Liver (tissue), 10 donors: ENCODE measurements at places on chromosomes 4 and X. TPM values are rescaled to one million over a fixed set of nuclear protein-coding genes. Genes with fewer than 3 reads are reported as not detected.

GRCh38 chr4:135177321-135177720 is 975.7 kb upstream of the PABPC4L start:
- no peak for DNase-seq

DNA sequence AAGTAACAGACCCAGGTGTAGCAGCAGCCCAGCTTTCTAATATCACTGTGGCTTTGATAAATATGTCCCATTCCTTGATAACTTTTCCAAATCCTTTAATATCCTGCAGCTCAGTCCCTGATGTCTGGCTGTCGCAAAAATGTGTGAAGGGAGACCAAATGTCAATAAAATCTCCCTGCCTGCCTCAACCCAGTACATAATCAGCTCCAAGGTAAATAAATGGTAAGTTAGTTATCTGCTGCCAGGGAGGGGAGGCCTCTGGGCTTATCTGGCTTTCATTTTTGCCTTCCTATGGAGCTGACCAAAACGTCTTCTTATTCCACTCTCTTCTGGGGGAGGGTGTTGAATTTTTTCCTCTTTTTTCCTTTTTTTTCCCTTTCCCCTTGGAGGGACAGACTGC is 630.6 kb downstream of the MID1IP1 start:
- DNase-seq, result no peak

DNA sequence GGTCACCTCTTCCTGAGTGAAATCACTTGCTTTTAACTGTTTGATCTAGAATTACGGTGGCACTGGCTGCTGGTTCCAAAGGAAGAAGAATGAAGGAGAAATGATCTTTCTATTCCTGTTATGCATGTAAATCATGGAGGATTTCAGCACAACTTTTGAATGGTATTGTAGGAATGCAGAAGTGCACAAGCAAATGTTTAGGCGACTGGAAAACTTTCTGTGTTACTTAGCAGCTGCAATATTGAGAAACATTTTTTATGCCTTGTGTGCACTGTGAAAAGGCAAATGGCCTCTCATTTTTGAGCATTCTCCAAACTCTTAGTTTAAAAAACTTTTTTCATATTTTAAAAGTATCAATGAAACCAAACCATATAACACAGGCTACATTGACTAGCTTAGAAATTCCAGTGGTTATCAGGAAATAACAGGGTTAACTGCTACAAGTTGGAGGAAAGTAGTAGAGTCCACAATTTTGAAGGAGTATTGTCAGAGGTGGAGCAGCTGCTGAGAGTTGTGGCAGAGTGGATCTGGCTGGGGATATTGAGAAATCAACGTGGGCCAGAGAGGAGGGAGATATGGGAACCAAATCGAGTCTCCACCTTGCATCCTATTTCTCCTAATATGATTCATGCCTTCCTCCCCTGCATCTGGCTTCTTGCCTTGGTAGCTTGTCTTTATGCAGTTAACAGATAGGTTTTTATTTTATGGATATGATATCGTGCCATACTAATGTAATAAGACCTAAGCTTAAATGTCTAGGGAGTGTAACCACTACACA is 32.0 kb upstream of the FHL1 start:
- DNase-seq, result no peak

DNA sequence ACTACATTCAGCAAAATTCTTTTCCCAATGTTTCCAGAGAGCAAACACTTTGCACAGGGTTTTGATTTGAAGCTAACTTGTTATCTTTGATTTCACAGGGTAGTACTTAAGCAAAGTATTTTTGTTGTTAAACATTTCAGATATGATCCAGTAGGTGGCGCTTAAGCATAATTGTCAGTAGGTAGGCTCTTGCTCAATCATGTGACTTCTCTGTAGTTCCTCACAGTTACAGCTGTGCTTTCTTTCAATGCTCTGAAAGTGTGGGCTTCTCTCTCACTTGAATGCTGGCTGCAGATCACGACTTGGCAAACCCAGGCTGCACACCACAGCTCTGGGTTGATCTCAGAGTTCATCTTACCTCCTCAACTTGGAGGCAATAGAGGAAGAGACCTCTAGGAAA is 1016.5 kb downstream of the SH3BGRL start:
- DNase-seq, result no peak

- DNase-seq, result no peak
These were observed 2050.7 kb downstream of the ARAP2 start for GRCh38 chr4:34193451-34194154.

DNA sequence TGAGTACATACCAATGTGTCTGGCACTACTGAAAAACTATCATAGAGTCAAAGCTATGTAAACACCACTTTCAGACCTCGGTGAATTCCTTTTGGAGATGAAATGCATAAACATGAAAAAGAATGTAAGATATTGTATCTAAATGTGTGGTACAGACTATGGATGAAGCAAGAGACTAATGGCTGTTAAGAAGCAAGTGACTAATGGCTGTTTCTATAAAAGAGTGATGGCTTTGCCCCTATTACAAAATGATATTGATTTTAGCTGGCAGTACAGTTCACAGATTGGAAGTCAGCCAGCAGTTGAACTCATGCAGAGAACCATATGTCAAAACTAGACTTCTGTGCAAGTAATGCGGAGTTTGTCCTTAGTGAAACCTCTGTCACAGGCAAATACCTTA is 359.3 kb downstream of the GRXCR1 start:
- no peak for DNase-seq

- no peak for DNase-seq
These were observed 448 bp upstream of the TBC1D8B start for GRCh38 chrX:106802063-106802387.

- no peak for DNase-seq
These were observed 23.0 kb downstream of the MAOA start for GRCh38 chrX:43679058-43679457.

GRCh38 chrX:131728295-131729145 is 184.6 kb downstream of the OR13H1 start:
- no peak for DNase-seq

DNA sequence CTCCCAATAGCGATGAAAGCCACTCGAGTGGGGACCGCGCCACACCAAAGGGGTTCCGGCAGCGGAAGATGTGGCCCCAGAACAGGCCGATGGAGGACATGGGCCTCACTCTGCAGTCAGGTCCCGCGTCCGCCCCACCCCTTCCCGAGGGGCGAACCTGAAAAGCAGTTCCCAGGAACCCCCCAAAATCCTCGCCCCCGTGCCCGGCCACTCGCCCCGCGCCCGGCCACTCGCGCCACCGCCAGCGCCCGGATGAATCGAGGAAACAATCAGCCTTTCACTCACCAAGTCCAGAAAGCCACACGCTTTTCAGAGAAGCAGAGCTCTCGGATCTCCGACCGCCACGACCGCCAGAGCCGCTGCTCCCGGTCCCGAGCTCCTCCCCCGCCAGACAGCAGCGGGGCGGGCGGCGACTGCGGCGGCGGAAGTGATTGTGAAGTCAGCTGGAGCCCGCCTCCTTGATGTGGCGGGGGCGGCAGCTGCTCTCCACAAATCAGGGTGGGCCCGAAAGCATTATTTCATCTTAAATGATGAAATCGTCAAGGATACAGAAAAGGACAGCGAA is at the start of gene PJA1:
TSS of gene PJA1 (minus strand) at position 367 of the 565 bp plus-strand sequence. CDS start 2,380 bp downstream, outside the sequence.
- peak; percentile 51 for DNase-seq

DNA sequence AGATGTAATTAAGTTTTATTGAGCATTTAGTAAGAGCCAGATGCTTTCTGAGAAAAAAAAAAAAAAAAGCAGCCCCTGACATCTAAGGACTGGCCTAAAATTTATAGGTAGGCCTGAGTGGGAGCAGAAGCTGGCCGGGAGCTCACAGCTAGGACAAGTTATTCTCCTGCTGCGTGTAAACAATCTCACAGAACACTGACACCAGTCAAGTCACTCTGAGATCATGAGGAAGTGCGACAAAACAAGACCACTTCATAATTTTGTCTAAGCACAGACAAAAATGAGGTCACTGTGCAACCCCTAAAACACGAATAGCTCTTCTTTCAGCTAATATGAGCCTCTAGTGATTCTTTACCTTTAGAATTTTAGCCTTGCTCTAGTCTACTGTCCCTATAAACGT is 15.3 kb upstream of the NSUN7 start:
- no peak for DNase-seq

DNA sequence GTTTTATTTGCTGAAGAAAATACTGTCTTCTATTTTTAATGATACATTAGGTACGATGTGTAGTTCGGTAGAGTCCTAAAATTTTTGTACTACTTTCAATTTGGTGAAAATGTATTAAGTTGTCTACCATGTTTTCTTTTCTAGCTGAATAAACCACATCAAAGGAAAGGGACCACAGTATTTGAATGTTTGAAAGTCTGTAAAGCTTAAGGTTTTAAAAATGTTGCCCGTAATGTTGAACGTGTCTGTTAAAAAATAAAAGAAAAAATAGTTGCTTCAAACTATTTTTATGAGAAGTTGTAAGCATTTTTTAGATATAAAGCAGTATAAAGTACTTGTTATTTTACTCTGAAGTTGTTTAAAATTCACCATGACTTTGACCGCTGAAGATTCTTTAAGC is 3.2 kb downstream of the CDKN2AIP start:
- DNase-seq, result no peak

- no peak for DNase-seq
These were observed 449.8 kb downstream of the INPP4B start for GRCh38 chr4:142396279-142396678.

DNA sequence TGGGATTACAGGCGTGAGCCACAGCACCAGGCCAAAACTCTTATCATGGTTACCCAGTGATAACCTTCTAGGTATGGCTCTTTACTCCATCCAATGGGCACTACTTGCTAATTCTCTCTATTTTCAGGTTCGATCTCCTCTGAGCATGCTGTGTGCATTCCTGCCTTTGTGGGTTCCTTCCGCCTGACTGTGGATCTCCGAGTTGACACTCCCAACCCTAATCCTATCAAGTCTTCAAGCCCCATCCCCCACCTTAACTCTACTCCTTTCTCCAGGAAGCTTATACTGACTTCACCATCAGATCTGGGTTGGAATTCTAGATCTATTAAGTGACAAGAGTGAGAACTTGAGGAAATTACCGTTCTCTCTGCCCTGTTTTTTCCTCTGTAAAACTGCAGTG is 64.6 kb downstream of the ZAR1 start:
- DNase-seq, result no peak

DNA sequence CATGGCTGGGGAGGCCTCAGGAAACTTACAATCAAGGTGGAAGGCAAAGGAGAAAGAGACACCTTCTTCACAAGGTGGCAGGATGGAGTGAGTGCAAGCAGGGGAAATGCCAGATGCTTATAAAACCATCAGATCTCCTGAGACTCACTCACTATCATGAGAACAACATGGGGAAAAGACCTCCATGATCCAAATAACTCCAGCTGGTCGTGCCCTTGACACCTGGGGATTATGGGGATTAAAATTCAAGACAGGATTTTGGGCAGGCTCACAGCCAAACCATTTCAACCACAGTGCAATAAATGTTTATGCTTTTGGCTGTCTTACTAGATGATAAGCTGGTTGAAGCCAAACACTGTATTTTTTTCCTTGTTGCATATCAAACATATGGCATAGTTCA is 1112.4 kb downstream of the STIM2 start:
- DNase-seq, result no peak

- DNase-seq, result no peak
These were observed 1.1 kb downstream of the ARHGAP36 start for GRCh38 chrX:131059246-131059645.

- no peak for DNase-seq
These were observed 4.4 kb downstream of the CDK16 start for GRCh38 chrX:47222751-47223350.

GRCh38 chr4:101177154-101177553 is 170.2 kb downstream of the PPP3CA start:
- DNase-seq, result no peak

DNA sequence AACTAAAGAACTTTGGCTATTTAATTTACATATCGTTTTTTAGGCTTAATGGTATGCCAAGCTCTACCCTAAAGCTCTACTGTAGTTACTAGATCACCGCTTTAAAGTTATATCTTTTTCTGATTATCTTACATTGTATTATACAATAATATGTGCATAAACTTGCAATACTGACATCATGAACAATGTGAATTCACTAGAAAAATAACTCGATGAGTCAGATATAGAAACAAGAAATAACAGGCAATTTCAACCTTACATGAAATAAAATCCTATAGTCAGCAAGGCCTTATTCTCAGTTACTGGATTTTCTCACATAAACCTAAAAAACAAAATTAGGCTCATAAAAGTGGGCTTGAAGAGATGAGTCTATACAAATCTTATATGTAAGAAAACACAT is 32.5 kb downstream of the PDGFC start:
- DNase-seq, result no peak

GRCh38 chrX:36983831-36984230 is 24.3 kb upstream of the FAM47C start:
- DNase-seq, result no peak

- DNase-seq, result no peak
These were observed 43.7 kb downstream of the LDOC1 start for GRCh38 chrX:141133272-141133671.

GRCh38 chr4:160510928-160511327 is 1408.0 kb downstream of the RAPGEF2 start:
- DNase-seq, result no peak

GRCh38 chr4:143554728-143555597 is 41.5 kb downstream of the SMARCA5 start:
- no peak for DNase-seq

DNA sequence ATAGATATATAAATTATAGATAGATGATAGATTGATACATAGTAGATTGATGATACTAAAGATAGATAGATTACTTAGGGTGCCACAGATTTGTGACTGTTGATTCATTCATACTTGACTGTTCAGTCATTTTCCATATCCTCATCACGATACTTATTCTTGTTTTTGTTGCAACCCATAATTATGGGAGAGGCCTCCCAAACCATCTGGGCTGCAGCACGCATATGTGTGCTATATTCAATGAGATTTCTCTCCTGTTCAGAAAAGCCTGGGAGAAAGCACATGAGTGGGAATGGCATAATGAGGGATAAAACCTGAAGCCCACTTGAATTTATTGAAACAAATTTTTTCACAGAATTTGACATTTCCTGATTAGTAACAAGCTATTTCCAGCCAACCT is 346.4 kb upstream of the PRKX start:
- no peak for DNase-seq

DNA sequence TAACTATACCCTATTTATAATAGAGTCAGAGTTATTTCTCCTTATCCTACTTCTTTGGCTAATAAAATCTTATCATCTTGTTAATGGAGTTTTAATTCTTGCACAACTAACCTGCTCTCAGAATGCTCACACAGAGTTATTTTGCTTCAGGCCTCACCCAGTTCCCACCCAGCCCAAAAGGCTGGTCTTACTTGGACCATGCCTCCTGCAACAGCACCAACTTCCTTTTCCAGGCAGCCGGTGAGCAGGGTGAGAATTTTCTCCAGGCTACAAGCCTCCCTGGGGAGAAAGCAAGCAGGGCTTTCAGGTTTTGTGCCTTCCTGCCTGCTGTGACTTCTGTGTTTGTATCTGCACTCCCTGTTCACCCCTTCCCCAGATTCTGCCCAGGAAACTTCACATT is 29.1 kb upstream of the BANK1 start:
- no peak for DNase-seq

RBM10 gene
- 15.0 TPM for polyA plus RNA-seq

CLDN2 gene
- polyA plus RNA-seq, result 21.7 TPM

TNIP3 gene
- polyA plus RNA-seq, result not detected

PAGE2 gene
- polyA plus RNA-seq, result not detected

FAM184B gene
- polyA plus RNA-seq, result not detected

HTR2C gene
- not detected for polyA plus RNA-seq

F11 gene
- polyA plus RNA-seq, result 100 TPM

ARSD gene
- 11.3 TPM for polyA plus RNA-seq

ZFP92 gene
- polyA plus RNA-seq, result 0.31 TPM

MAOB gene
- 92.4 TPM for polyA plus RNA-seq
